DMS153 (cell line): ENCODE measurements at places on chromosomes 3 and 15.

GRCh38 chr15:79798311-79798710 lies 98.5 kb downstream of the MTHFS start:
- no peak for DNase-seq

DNA sequence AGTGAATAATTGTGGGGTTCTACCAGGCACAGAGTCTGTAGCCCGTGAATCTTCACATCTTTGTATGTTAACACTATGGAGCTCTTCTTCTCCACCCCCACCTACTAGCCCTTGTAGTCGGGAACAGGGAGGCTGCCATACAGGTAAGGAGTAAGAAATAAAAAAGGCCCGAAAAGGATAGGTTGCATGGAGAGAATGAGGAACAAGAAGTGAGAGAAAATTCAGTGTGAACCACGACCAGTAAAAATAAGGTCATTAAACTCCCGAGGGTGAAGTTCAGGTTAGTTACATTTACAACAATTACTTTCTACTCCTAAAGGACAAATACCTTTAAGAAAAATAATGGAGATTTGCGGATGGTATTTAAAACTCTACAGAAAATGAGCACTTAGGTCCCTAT lies 53.3 kb downstream of the OSBPL10 start:
- no peak for DNase-seq

DNA sequence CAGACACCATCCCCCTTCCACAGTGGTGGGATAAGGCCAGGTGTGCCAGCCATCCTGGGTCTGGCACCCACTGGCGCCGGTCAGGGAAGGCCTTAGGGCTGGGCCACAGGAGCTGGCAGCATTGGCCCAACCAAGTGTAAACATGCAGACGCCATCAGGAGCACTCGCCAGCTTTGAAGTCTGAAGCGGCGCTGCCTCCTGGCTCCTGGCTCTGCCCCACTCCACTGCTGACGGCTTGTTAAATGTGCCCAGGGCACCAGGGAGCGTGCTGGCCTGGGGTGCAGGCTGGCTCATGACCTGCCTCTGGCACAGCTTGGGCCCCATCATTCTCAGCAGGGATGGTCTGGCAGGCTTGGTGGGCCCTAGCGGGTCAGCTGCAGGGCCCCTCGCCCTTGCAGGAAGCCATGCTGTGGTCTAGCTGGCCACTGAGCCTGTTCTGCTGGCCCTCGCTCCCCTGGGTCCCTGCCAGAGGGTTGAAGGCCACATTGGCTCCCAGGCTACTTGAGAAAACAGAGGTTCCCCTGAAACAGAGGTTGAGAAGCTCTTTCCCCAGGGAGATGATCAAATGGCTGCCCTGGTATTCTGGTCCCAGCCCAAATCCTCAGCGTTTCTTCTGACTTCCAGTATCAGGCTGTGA lies 116.6 kb downstream of the DNAJB8 start:
- no peak for DNase-seq

DNA sequence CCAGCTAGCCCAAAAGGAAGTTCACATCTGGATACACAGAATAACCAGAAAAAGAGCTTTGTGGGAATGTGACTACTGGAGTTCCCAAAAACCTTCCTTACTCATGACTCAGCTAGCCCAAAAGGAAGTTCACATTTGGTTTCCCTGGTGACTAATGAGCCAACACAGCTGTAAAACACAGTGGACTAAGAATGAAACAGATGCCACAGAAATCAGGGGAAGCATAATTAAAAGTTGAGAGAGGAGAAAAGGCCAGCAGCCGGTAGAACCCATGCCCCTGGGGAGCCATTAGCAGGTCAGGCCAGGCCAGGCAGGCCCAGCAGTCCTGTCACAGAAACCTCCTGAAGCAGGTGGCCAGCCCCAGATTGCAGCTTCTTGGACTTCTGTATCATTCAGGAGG lies 130.3 kb downstream of the GHSR start:
- peak; percentile 63 for DNase-seq

GRCh38 chr15:90046911-90047392 lies 45.8 kb downstream of the ZNF710 start:
- DNase-seq, result peak; percentile 61

DNA sequence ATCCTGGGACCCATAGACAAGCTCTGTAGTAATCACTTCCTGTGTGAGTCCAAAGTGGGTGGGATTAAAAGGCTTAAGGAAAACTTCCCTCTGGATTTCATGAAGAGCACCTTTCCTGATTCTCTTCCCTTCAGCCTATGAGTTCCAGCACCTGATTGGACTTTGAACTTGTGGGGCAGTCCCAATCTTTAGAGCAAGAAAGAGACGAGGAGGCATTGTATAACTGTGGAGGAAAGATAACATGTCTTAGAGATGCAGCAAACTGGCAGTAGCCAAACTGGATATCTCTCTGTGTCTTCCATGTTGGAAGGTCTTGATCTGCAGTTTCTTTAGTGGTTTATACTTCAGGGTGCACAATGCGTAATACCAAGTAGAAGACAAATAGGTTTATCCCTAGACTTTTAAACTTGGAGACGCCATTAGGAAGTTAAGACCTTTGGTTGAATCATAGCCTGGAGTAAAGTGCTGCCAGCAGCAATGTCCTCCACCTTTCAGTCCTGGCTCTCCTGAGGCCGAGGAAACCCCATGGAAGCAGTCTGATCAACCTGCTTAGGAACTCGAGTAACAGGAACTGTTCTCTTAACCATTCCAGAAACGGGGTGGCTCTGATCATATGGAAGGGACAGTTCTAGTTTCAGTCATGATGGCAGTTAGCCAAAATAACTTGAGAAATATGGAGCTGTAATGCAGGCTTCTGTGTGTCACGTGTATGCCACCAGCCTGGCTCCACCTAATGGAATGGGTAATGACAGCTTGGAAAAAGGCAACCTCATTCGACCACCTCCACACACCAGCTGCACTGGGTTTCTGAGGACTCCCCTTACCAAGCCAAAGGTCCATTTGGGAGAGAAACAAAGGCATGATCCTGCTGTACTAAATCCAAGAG lies 4.7 kb downstream of the EIF1B start:
- no peak for DNase-seq

- DNase-seq, result no peak
Observed at GRCh38 chr15:28191832-28192231, 92.7 kb upstream of the OCA2 start.

- no peak for DNase-seq
Observed at GRCh38 chr3:172170841-172171240, 131.5 kb downstream of the FNDC3B start.

DNA sequence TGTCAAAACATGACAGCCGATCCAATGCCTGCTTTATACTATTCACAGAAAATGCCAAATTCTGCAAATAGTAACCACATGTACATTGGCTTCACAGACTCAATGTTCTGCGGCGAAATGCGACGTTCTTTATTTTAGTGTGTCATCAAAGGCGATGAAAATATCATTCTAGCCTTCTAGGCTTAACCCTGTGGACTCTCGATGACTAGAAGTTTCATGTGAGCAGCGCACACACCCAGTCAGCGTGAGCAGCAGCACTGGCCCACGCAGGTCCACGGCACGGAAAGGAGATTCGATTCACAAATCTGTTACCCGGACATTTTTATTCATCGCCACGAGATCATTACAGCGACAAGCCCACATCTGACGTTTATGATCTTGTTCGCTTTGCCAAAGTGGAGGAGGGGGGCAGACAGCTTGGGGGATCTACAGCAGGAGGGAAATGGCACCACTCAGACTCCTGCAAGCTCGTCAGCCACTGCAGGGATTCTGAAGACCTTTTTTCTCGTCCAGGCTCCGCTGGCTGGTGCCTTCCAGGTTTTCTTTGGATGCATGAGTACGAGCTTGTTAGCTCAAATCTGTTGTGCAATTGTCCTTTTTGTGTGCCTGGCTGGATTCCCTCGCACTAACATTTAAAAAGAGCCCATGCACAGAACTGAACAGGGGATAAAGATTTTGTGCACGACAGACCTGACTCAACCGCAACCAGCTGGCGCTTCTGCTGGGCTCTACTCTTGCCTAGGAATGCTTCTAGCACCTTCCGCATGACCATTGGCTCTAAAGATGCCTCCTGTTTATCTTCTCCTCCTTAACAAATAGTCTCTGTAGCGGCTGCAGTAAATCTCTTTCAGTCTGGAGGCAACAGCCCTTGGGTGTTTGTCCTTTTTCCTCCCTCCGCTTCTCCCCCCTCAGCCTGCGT lies 938.4 kb downstream of the MCTP2 start:
- no peak for DNase-seq

DNA sequence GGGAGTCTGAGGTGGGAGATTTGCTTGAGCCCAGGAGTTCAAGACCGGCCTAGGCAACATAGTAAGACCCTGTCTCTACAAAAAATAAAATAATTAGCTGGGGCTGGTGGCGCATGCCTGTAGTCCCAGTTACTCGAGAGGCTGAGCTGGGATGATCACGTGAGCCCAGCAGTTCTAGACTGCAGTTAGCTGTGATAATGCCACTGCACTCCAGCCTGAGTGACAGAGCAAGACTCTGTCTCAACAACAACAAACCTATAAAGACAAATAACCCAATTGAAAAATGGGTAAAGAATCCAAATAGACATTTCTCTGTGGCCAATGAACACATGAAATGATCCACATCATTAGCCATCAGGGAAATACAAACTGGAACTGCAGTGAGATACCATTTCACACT lies 1.1 kb upstream of the RPL32 start:
- DNase-seq, result no peak

DNA sequence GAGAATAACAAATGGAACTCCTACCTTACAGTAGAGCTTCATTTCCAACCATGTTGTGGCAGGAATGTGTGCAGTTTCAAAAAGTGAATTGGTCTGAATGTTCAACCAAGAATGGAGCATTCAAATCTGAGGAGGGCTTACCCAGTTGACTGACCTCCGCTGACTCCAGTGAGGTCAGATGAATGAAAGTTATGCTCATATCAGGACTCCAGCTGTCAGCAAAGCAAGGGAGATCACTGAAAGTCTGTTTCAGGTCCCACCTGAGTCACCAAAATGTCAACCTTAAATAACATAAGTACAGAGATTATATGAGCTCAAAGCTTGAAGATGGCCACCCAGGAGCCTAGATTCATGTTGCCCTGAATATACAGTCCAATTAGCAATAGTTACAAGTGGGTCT lies 473.5 kb downstream of the RBMS3 start:
- DNase-seq, result no peak

GRCh38 chr15:49990835-49991545 lies 128.0 kb downstream of the ATP8B4 start:
- DNase-seq, result no peak

DNA sequence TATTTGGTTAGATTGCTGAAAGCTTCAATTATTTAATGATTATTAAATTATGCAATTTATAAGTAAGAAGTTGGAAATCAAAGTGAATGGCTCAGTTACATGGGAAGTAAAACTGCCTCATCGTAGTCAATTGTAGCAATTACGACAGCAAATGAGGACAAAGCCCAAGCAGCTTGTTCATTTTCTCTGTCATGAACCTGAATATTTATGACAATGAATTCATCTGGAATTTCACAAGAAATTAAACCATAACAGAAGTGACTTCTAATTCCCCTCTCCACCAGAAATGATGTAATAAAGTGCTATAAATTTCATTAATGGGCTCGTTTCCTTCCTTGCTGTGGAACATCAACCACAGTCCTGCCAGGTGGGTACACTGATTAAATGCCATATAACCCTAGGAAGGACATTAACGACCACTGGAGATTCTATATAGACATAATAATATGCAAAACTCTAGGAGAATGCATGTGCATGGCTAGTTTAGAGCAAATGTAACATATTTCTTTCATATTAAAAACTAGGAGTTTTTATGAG lies 273.8 kb upstream of the DCBLD2 start:
- no peak for DNase-seq

DNA sequence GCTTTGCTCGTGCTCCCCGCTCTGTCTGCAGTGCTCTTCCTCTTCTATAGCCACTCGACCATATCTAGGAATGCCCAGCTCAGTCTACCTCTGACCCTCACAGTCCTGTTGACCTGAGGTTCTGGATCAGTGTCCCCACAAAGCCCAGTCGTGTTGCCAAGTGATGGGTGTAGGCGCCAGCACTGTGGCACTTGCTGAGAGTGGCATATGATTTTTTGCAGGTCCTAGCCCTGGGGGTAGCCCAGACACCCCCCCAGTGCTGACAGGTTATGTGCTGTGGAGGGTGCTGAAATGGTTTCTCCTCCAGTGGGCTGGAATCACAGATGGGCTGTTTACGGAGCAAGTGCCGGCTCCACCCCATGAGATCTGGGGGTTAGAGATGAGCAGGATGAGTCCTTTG lies 32.5 kb downstream of the ACAD9 start:
- DNase-seq, result no peak

GRCh38 chr15:81261172-81261811 lies 62.6 kb downstream of the STARD5 start:
- no peak for DNase-seq

- DNase-seq, result no peak
Observed at GRCh38 chr3:188791311-188791710, 380.5 kb upstream of the TPRG1 start.

- DNase-seq, result no peak
Observed at GRCh38 chr3:126050050-126050392, 33.9 kb downstream of the SLC41A3 start.

DNA sequence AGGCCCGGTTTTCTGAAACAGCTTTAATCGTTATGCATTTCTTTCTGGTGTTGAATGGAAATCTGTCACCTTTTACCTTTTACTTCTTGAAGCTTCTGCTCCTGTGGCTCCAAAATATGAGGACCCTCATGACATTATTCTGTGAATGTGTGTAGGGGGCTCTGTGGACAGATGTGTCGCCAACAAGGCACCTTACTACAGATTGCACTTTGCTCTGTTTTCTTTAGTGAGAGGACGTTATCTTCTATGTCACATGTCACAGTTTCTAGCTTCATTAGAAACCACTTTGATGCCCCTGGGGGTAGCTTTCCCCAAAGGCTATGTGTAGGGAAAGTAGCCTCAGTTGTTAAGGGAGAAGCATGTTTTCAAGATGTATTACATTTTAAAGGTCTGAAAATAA lies 195.6 kb downstream of the ZNF621 start:
- DNase-seq, result no peak

- no peak for DNase-seq
Observed at GRCh38 chr3:3744826-3745225, 54.4 kb upstream of the LRRN1 start.

DNA sequence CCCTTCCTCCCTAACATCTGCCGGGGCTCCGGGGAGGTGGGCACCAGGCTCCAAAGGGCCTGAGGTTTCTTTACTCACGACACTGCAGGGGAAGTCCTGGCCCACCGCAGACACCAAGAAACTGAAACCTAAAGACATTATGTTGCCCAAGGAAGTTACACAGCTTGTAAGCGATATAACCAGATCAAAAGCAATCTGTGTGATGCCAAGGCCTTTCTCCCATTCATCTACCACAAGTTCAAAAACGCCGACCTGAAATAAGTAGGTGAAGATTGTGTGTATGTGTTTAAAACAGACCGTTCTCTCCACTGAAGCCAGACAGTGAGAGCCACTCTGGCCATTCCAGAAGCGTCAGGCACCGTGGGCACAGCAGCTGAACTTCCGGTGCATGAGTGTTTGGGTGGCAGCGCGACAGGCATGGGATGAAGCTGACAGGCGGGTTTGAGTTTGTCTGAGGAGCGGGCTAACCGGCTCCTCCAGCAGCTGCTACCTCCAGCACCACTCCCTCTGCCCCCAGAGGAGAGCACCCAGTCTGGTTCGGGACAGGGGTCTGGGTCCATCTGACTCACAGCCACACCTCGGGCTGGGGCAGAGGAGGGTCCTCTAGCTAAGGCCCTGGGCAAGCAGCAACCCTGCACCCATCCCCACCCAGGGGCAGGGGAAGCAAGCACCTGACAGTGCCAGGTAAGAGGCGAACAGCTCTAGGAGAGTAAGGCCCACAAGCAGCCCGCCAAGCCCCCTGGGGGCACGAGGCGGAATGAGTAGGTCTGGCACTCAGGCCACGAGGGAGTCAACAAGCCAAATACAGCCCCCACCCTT lies 1.3 kb downstream of the TNK2 start:
- peak; percentile 49 for DNase-seq

- no peak for DNase-seq
Observed at GRCh38 chr3:78706906-78707523, 1060.8 kb downstream of the ROBO1 start.

GRCh38 chr3:125236331-125236903 lies 23.9 kb upstream of the SLC12A8 start:
- no peak for DNase-seq
